ENCODE measurements at places on chromosomes 7 and 10. TPM values are rescaled to one million over a fixed set of nuclear protein-coding genes. Genes with fewer than 3 reads are reported as not detected.

DNA sequence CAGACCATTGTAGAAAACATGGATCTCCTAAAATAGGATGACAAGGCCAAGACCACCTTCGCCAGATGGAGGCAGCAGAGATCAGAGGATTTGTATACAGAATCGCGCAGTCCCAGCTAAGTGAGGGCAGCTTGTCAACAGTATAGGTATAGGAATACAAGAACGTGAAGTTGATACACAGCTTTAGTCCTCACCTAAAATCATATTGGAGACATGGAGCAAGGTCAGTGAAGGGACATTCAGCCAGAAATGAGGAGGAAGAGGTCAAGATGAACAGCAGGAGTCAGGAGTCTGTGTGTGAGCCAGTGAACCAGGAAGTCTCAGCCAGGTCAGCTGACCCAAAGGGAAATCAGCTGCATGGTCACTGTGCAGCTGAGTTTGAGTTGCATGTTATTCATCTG, 263.4 kb upstream of the PRKCQ start:
- DNase-seq: no peak

- no peak for DNase-seq
These were observed 23.9 kb downstream of the AQP1 start for GRCh38 chr7:30935569-30935877.

GRCh38 chr10:110625951-110626855, 17.9 kb upstream of the RBM20 start:
- DNase-seq: no peak

GRCh38 chr7:13860734-13861133, 128.7 kb downstream of the ETV1 start:
- peak; percentile 56 for DNase-seq

GRCh38 chr10:86349474-86349873, 17.1 kb downstream of the GRID1 start:
- DNase-seq: no peak

DNA sequence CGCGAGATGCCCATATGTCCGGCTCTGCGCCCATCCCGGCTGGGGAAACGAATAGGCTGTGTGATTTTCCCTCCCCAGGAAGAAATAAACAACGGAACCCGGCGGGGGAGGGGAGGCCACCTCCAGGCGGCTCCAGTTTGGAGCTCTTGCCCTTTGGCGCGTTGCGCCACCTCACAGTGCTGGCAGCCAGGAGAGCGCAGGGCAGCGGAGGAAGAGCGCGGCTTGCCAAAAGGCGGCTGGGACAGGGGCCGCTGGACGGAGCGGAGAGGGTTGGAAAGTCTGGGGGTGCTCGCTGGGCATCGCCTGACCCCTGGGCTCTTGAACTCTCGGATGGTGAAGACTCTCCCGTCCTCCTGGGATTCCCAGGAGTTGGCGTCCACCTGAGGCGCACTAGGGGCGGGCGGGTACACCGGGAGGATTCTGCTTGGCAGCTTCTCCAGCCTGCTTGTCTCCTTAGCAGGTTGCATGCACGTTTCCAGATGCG, 5.3 kb upstream of the NEUROG3 start:
- no peak for DNase-seq

DNA sequence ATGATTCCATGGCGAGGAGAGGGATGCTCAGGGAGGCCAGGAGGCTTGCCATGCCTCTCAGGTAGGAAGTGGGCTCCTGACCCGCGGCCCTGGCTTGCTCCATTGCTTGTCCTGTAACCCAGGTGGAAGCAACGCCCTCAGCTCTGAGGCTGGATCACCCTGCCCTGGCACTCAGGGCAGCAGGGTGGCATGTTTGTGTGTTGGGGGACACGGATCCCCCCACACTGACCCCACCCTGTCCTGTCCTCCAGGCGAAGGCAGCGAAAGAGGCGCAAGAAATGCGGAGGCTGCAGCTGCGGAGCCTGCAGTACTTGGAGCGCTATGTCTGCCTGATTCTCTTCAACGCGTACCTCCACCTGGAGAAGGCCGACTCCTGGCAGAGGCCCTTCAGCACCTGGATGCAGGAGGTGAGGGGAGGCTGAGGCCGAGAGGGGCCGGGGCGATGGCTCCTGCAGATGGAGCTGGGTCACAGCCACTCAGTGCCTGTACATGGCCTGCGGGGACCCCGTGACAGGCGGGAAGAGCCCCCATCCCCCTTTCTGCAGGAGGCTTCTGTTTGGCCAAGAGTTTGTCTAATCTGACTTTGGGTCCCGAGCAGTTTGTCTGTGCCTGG, 38.3 kb downstream of the PRF1 start:
- DNase-seq: no peak

DNA sequence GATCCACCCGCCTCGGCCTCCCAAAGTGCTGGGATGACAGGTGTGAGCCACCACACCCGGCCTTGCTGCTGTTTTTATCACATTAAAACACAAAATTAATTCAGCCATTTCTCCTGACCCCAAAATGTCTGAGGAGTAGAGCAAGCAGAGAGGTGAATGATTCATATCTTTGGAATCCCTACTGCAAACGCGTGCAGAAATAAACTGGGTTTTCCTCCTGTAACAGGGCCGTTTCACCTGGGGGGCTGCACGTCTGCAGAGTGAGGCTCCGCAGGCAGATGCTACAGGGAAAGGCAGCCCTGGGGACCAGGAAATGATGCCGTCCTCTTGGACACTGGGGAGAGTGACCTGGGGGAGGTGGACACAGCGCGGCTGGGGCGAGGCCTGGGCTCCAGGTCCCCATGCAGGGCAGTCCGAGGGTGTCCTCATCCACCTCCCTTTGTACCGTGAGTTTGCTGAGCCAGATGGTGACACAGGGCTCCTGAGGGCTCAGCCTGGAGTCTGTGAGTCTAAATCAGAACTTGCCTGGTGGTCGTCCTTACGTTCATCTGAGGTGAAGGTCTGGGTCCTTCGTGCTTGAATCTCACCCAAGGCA, 41.9 kb downstream of the PDGFA start:
- DNase-seq: peak; percentile 28

DNA sequence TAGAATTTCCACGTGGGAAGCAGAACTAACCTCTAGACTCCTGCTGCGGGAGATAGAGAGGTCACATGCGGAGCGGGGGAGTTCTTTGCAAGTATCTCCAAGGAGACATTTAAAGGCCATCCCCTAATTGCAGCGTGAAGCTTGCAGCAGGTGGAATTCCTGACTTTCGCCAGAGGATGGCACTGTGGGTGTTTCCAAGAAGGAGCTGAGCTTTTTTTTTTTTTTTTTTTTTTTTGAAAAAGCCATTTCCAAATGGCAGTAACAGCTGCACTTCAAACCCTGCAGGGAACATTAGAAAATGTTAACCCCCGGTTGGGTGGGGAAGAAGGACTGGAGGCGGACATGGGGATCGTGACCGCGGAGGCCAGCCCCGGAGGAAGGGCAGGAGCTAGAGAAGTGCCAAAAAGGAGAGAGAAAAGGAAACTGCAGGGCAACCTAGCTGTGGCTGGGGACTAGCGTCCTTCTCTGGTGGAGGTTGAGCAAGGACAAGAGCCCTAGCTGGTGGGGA, 487.7 kb downstream of the TYW1 start:
- peak; percentile 52 for DNase-seq

DNA sequence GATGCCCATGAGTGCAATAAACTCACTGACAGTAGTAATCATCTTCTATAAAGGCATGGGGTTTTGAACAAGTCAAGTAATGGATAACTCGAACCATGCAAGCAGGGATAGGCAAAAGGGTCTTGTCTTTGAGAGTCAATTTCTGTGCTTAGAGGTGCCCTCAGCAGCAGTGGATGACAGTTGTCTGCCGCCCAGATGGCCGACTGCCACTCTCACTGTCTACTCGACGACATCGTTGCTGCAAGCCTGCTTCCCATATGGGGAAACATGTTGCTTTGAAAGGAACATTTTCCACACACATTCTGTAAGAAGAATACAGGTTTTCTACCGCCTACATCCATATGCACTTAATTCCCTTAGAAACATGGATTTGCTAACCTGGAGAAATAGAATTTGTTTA, 236.3 kb upstream of the DKK1 start:
- DNase-seq: no peak

- DNase-seq: no peak
These were observed 674.8 kb downstream of the KCNMA1 start for GRCh38 chr10:76962851-76963250.

- DNase-seq: peak; percentile 19
These were observed 38.5 kb downstream of the ZNF777 start for GRCh38 chr7:149422162-149422913.

Gene SRRM3
- 0.30 TPM for total RNA-seq

Gene FOXP2
- total RNA-seq: 1.9 TPM

Gene CYP2C19
- not detected for total RNA-seq

Gene ZNF425
- 3.6 TPM for total RNA-seq

Gene EIF5AL1
- total RNA-seq: 0.52 TPM

Gene PCDH15
- total RNA-seq: not detected

Gene WEE2
- total RNA-seq: not detected

Gene SEMA3A
- total RNA-seq: 7.1 TPM
